ENCODE measurements at places on chromosomes 6 and 20.

DNA sequence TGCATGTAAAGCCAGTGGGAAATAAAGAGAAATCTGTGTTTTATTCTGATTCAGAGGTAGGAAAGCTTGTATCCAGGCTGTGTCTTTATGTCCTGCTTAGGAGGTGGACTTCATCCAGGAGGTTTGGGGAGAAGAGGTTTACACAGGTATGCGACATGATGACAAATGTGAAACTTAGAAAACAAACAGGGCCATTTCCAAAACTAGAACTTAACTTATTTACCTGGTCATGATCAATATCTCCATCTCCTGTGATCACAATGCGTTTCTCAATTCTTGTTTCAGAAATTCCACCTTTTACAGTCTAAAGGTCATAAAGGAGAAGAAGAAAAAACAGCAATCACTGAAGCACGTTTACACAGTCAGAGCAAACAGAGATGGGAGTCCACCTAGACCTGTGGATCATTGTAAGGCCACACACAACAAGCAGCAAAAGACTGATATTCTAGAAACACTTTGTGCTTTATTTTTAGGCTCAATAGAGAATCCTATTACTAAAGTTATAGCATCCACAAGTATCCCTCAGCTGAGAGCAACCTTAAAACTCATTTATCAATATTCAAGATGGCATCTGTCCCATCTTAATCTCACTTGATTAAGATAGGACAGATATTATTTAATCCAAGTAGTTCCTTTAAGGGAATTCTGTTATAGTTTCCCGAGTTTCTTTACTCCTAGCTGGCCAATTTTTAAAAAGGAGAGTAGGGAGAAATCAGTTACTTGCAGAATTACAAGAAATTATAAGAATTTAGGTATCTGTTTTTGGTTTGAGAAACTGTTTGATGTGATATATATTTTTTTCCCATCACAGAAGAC is 36.4 kb downstream of the SMLR1 start:
- DNase-seq: no peak

DNA sequence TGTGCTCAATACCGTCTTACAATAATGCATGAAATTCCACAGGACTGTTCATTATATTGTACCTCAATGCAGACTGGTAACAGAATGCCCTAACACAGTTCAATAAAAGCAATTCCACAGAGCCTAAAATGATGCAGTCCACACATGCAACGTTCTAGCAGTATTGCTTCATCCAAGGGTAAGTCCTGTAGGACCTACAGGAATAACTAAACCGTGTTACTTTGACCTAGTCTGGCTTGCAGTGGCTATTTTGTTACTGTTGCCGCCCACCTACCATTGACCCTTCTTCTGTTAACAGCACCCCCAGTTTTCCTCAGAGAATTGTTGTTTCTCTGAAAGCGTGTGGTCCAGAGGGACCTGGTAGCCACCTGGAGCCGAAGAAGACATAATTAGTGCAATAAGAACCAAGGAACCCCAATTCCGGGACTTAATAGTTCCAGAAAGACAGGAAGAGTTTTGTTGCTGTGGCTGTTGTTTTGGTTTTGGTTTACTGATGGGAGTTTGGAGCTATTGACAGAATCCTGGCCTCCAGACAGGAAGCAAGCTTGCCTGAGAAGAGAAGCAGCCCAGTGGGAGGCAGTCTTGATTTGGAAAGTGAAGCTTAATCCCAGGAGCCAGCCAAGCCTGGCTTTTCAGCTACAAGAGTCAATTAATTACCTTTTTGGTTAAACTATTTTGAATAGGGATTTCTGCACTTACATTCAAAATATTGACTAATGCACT is 91.3 kb downstream of the FRK start:
- DNase-seq: no peak

DNA sequence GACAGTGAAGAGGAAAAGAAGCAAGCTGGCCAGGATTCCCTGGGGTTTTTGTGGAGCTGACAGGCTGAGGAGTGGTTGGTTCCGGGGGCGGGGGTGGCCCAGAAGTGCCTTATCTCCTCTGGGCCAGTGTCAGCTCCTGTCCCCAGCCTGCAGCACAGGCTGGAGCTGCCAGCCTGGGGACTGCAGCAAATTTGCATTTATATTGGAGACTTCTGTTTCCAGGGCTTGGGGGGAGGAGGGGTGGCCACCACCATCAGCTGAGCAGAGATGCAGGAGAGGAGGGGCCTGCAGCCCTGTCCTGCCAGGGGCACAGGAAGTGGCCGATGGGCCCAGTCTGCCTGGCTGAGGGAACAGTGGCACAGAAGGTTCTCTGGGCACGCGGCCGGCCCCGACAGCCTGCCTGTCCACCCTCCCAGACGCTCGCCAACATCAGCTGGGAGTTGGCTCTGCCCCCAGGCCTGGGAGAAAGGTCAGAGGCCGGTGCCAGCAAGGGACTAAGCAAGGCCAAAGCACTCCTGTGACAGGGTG is 24.3 kb upstream of the SCRT2 start:
- DNase-seq: no peak

- DNase-seq: no peak
These were observed 600.4 kb upstream of the NOX3 start for GRCh38 chr6:156056085-156056484.

- DNase-seq: no peak
These were observed 50.9 kb upstream of the CD2AP start for GRCh38 chr6:47426524-47427302.

- no peak for DNase-seq
These were observed 18.2 kb downstream of the AKAP12 start for GRCh38 chr6:151257985-151258445.

DNA sequence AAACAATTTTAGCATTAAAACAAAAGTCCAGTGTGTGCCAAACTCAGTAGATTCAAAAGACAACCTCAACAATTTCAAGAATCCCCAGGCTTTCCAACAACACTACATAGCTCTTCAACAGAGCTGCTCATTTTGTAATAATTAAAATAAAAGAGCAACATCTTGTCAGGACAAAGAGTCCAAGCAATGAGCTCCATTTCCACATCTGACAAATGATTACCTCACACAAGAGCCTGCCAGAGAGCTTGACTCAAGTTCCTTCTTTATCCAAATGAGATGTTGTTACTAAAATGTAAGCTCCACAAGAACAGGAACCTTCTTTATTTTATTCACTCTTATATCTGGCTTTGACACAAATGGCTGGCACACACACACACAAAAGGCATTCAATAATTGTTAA is 449.8 kb downstream of the HACE1 start:
- no peak for DNase-seq

Data from activated naive CD4-positive, alpha-beta T cell (primary cell).